ENCODE measurements at places on chromosomes 1 and 21.

GRCh38 chr1:25863486-25864262 lies 4.4 kb upstream of the AUNIP start:
- no peak for DNase-seq

- DNase-seq = no peak
These were observed 29.1 kb downstream of the B3GALT2 start for GRCh38 chr1:193157360-193157759.

GRCh38 chr21:29313662-29314408 lies 15.1 kb downstream of the BACH1 start:
- no peak for DNase-seq

DNA sequence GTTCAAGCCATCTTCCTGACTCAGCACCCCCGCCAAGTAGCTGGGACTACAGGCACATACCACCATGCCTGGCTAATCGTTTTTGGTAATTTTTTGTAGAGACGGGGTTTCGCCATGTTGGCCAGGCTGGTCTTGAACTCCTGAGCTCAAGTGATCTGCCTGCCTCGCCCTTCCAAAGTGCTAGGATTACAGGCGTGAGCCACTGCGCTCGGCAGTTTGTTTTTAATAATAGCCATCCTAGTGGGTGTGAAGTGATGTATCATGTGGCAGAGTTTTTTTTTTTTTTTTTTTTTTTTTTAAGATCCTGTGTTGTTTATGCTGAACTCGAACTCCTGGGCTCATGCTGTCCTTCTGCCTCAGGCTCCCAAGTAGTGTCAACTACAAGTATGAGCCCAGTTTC lies 51.8 kb downstream of the SPEN start:
- DNase-seq = no peak

GRCh38 chr21:34644825-34645224 lies 24.0 kb upstream of the CLIC6 start:
- DNase-seq = no peak

DNA sequence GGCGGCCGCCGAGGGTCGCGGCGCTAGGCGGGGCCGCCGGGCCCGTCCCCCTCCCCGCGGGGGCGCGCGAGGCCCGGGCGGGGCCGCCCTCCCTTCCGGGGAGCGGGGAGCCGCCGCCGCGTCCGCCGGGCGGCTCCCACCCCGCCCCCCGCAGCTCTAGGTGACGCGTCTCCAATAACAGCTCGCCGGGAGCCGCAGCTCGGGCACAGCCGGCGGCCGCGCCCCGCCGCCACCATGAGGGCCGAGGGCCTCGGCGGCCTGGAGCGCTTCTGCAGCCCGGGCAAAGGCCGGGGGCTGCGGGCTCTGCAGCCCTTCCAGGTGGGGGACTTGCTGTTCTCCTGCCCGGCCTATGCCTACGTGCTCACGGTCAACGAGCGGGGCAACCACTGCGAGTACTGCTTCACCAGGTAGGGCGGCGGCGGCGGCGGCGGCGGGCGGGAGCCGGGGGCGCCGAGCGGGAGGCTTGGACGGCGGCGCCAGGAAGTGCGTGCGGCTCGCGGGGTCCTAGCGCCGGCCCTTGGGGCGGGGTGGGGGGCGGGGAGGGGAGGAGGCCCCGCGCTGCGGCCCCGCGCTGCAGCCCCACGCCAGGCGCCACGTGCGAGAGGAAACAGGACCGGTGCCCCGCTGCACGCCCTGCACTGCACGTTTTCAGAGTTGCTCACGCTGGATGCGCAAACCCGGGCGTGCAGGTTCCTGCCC lies at the start of gene SMYD2:
Gene SMYD2, plus strand, starts transcription at position 139 of the 699 bp plus-strand sequence. Its CDS starts 96 bp downstream, at position 235.
- DNase-seq = no peak

DNA sequence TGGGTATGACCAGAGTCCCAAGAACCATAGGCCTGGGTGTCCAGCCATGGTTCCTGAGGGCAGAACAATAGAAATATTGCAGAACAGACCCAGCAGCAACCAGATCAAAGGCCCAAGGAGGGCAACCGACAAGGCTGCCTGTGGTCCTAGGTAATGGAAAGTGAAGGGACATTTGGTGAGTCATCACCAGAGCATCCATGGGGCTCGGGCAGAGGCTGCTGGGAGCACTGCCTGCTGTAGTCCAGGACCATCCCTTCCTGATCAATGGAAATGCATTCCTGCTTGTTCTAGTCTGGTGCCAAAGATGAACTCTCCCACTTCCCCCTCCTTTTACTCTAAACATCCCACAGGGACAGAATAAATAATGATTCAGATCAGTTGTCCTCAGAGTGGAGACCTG lies 172.8 kb upstream of the CACNA1E start:
- no peak for DNase-seq

DNA sequence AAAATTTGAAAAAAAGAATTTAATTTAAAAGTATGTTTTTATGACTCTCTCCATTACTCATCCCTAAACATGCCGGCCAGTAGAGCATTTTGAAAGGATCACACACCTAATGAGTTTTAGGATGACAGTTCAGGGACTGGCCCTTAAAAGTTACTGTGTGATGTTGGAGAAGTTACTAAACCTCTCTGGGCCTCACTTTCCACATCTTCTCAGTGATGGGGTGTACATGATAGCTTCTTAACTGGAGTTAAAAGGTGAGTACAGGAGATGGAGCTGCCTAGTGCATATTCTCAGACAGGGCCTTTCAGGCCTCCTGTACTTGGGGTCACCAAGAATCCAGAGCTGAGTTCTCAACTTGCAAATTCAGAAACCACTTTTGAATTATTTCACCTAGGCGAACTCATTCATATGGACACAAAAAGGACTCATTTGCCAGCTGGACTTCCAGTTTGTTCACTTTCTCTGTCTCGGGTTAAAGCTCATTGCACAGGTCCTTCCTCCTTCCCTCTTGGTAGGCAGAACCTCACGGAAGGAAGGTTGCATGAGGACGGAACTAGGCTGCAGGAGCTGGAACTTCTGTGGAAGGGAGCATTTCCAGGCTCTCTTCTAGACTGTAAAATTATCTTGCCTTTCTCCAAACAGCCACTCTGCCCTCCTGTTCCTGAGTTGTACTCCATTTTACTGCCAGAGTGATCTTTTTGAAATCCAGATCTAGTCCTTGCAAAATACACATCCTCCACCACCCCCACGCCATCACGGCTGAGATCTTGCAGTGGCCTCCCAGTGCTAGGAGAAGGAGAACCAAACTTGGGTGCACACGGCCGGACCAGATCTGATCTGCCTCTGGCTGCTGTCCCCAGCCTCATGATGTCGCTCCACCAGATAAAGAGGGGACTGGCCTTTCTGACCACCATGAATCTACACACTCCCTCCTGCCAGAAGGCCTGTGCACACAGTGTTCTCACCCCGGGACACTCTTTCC lies 4.3 kb upstream of the SLC30A1 start:
- no peak for DNase-seq

GRCh38 chr1:60672449-60672848 lies 409.9 kb upstream of the NFIA start:
- no peak for DNase-seq

- DNase-seq = no peak
These were observed 165.9 kb upstream of the CACNA1E start for GRCh38 chr1:181317261-181317930.

DNA sequence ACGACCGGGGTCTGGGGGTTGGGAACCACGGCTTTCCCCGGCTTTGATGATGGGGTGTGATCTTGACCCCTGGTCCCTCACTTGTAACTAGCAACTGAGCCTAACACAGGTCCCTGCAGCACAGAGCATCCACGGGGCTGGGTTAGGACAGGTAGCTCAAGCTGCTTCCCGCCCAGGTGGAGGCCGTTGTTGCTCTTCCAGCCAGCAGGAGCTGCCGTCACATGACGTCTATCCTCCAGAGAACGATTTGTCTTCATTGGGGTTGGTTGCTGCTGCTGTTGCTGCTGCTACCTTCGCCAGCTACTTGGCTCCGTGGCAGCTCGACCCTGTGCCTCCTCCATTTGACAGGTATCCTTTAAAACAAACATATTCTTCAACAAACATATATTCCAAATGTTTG lies 74.3 kb upstream of the ADAR start:
- DNase-seq = no peak

DNA sequence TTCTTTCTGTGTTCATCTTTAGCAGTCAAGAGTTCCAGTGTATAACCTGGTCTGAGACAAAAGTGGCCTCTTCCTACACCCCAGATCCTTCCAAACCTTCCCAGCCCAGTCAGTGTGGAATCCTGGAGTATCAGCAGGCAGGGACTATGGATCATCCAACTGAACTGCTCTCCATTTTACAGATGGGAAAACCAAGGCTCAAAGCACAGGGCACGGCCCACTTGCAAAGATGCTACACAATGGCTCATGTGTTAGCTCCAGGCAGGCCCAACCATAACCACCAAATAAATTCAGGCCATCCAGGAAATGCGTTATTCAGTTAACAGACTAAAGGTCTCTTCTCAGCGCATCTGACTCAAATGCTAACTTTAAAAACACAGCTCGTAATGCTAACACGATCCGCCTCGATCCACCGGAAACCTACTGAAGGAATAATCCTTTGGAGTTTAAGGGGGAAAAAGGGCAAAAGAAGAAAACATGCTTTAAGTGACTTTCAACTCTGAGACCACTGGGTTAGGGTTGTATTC lies 7.1 kb downstream of the GLIS1 start:
- DNase-seq = no peak

DNA sequence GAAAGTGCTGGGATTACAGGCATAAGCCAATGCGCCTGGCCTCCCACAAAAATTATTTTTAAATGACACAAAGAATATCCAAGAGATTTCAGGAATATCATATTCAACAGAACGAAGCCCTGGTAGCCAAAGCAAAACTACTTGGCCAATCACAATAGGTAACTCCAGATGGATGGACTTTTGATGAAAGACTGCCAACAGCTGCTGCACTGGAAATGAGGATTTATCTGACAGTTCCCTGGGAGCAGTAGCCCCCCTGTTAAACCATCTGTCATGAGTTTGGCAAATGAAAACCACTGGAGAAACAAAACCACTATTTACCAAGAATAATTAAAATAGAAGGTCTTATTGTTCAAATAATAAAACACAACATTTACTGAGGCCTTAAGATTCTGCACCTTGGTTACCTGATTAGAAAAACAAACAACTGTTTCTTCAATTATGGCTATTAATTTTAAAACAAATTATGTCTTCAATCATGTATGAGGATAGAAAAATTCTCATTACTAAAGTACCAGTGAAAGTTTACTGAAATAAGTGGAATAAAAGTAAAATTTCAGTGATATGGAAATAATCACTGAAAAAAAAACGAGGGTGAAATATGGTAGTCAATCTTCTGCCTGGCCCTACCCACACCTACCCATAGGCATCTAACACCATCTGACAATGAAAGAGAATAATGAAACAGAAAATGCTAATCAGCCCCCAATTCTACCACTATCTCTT lies 34.3 kb upstream of the PSMG1 start:
- no peak for DNase-seq

DNA sequence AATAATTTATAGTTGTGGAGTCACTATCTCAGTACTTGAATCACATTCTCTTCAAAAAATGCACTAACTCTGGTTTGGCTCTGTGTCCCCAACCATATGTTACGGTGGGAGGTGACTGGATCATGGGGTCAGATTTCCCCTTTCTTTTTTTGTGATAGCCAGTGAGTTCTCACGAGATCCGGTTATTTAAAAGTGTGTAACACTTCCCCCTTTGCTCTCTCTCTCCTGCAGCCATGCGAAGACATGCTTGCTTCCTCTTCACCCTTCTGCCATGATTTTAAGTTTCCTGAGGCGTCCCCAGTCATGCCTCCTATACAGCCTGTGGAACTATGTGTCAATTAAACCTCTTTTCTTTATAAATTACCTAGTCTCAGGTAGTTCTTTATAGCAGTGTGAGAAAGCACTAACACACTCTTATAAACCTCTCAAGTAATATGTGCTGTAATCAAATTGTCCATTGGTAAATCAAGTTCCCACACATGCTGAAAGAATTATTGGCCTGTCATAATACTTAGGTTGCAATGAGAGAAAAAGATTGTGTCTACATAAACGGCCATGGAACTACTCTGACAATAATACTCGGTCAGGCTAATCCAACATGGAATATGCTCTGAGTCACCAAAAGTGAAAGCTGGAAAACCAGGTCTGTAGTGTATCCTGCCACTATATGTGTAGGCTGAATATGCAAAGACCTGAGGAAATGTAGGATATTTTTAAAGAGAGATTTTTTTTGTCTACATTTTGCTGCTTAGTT lies 107.5 kb downstream of the SLC44A5 start:
- no peak for DNase-seq

GRCh38 chr1:197859024-197859423 lies 43.4 kb upstream of the C1orf53 start:
- DNase-seq = no peak

- DNase-seq = no peak
These were observed 6.2 kb upstream of the TMEM54 start for GRCh38 chr1:32907435-32907834.

DNA sequence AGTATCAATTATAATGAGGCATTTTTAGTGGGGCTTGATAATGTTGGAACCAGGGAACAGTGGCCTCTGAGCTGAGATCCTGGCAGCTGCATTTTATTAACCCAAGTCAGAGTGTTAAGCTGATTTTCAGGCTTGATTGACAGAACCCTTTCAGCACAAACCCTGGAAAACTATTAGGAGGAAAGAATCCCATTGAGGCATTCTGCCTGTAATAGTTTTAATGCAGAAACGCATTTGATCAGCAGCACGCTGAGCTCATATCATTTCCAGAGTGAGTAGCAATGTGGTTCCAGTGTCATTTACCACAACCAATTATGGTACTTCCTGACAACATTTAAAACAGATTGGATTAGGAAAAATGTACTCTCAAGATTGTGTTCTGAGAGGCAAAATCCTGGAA lies 78.3 kb upstream of the BARHL2 start:
- DNase-seq = no peak

DNA sequence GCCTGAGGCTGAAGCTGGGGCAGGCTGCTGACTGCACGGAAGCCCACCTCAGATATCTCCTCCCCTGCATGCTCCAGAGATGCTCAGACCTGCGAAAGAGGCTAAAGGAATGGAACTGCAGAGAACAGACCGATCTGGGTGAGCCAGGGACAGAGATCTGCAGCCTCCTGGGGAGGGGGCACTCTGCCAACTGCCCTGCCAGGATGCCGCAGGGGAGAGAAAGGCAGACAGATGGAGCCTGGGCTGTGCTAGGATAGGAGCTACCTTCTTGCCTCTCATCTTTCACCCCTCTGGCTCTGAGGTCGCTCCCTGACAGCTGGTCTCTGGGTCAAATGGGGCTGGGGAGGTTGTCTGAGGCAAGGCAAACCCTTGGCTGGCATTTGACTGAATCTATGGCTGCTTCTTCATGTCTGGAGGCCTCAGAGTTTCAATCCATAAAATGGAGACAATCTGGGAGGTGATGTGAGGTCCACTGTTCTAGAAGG lies 238.2 kb downstream of the GRIK3 start:
- DNase-seq = no peak

- DNase-seq = no peak
These were observed 161.7 kb downstream of the PLPP3 start for GRCh38 chr1:56417646-56418045.

- DNase-seq = no peak
These were observed 46.3 kb downstream of the HTR6 start for GRCh38 chr1:19710825-19711611.

- peak; percentile 6 for DNase-seq
These were observed 49.4 kb downstream of the TMCO4 start for GRCh38 chr1:19750101-19750881.

- DNase-seq = no peak
These were observed 16.9 kb upstream of the SMIM12 start for GRCh38 chr1:34876406-34876805.

- DNase-seq = no peak
These were observed 40.6 kb downstream of the STUM start for GRCh38 chr1:226589008-226589733.

GRCh38 chr1:90973897-90974798 lies 47.7 kb downstream of the ZNF644 start:
- DNase-seq = no peak

GRCh38 chr1:40036574-40036973 lies 4.0 kb upstream of the CAP1 start:
- DNase-seq = no peak

Data from SW 1271 (cell line).